Activated CD8-positive, alpha-beta memory T cell treated with anti-CD3 and anti-CD28 coated beads for 1 hour (primary cell): ENCODE measurements at places on chromosomes 7 and 10.

DNA sequence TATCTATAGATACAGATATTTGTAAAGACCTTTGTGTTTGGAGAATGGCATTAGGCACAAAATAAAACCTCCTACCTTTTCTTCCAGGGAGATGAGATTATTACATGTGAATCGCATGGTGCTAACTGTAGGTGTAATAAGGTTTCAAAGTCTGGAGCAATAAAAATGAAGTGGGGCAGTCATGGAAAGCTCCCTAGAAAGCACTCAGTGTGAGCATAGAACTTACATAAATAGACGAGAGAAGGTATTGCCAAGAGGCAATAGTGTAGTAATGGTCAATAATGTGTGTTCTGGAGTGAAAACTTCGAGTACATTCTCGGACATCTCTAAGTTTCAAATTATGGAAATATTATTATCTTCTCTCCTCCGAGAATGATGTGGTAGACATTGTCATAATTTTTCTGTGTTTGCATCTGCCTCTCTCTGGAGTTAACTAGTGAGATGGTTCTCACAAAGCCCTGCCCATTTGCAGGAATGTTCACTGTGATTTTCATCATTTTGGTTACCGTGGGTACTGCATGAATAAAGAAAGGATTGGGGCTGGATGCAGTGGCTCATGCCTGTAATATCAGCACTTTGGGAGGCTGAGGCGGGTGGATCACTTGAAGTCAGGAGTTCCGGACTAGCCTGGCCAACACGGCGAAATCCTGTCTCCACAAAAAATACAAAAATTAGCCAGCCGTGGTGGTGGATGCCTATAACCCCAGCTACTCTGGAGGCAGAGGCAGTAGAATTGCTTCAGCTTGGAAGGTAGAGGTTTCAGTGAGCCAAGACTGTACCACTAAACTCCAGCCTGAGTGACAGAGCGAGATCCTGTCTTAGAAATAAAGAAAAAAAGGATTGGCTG is 10.6 kb downstream of the VIM start:
- no peak for DNase-seq

DNA sequence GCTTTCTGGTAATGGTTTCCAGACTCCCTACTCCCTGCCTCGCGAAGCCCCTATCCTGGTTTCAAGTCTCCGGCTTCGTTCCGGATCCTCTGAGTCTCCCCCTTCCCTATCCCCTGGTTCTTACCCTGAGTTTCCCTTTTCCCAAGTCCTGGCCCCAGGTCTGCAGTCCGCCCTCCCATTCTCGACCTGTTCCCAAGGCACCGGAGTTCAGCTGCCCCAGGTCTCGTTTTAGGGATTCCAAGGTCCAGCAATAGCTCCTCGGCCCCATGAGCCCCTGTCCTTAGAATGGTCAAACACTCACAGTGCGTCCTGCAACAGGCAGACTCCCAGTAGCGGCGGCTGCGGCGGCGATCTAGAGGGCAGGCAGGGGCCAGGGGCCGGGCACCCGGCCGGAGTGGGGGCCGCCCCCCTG is 274 bp downstream of the PITX3 start:
- no peak for DNase-seq

DNA sequence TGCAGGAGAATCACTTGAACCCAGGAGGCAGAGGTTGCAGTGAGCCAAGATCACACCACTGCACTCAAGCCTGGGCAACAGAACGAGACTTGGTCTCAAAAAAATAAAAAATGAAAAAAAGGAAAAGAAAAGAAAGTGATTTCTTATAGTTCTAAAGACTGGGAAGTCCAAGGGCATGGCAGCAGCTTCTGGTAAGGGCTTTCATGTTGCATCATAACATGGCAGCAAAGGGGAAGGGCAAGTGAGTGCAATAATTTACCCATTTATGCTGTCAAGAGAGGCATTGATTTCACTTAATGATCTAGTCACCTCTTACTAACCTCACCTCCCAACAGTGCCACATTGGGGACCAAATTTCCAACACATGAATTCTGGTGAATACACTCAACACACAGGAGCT is 8.8 kb upstream of the KLRG2 start:
- DNase-seq: no peak

- no peak for DNase-seq
Observed at GRCh38 chr7:29122081-29122480, 24.3 kb downstream of the CPVL start.

GRCh38 chr7:135843214-135843613 is 94.6 kb upstream of the FAM180A start:
- DNase-seq: no peak

GRCh38 chr10:34740321-34740720 is 74.8 kb downstream of the PARD3 start:
- no peak for DNase-seq

- DNase-seq: no peak
Observed at GRCh38 chr7:146235195-146235594, 118.6 kb downstream of the CNTNAP2 start.
